Stimulated activated CD8-positive, alpha-beta memory T cell treated with anti-CD3 and anti-CD28 coated beads, Interleukin-15, amount 100 ng/mL, for 1 hour (primary cell): ENCODE measurements at places on chromosomes 7 and 10.

DNA sequence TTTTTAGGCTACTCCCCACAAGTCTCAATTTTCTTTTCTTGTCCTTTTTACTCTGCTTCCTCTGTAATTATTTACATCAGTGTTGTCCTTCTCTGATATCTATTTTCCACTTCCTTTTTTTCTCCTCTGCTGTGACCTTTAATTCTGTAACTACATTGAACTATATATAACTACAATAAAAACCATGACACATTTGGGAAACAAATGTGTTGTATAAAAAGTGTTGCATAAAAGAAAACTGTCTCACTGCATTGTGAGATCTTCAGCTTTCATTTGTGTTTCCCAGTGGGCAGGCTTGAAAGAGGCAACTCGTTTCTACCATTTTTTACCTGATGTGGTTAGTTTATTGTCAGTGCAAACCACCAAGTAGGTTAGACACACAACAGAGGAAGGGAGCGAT is 483.9 kb upstream of the NRP1 start:
- DNase-seq, result no peak

DNA sequence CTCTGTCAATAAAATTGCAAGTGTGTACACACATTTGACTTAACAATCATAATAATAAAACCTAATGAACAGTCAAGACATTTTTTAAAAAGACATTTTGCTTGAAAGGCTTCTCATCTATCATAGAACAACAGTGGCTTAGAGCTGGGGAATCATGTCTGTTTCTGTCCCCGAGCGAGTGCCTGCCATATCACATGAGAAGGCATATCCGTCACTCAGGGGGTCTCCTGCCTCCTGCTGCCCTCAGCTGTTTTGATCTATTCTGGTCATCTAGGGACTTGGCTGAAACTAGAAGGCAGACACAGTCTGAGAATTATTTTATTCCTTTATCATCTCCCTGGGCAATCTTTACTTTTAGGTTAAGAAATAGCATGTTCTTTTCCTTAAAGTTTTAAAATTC is 278.7 kb upstream of the KLF6 start:
- no peak for DNase-seq

DNA sequence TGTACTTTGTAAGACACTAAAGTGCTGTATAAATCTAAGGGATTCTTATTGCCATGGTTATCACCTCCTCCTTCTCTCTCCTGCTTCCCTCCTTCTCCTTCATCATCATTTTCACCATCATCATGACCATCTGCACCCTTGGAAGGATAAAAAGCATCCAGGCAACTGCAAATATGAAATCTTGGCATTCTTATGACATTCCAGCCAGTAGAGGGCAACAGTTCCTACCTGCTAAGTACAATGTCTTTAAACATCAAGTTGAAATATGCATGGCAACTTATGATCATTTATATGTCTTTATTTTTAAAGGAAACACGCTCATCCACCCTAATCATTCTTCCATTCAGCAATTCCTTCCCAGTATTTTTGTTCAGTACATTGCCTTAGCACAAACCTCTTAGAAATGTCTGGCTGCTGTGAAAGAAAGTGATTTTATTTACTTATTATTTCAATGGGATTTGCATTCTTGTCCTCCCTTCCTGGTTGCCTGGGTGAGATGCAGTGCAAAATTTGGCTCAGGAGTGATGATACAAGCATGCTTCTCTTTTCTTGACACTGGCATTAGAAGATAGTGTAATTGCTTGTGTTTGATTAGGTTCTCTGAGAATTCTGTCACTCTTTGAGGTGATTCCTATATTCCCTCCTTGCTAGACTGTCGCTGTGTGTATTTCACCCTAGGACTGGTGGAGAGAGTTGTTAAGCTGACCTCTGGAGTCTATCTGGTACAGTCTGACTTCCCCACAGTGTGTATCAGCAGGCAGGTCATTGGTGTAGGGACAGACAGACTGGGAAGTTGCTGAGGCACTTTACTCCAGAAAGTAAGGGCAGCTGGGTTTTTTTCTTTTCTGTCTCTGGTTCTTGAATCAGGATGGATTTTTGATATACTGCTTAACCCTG is 188.5 kb upstream of the BMPER start:
- DNase-seq, result no peak

- no peak for DNase-seq
These were observed 171.6 kb upstream of the AUTS2 start for GRCh38 chr7:69426705-69427104.

DNA sequence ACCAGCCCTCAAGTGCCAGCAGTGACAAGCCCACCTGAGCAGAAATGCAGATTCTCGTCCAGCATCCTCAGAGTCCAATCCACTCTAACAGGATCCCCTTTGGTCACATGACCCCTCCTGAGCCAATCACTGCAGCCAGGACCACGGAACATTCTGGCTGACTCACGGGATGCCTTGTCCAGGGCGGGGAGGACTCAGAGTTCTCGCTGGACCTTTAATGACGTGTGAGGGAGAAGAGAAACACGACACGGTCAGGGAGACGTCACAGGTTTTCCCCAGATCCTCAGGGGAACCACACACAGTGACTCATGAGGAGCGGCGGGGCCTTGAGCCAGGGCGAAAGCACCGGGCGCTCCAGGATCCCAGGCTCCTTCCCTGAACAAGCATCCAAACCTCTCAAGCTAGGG is 155.7 kb downstream of the PTPRN2 start:
- DNase-seq, result no peak

DNA sequence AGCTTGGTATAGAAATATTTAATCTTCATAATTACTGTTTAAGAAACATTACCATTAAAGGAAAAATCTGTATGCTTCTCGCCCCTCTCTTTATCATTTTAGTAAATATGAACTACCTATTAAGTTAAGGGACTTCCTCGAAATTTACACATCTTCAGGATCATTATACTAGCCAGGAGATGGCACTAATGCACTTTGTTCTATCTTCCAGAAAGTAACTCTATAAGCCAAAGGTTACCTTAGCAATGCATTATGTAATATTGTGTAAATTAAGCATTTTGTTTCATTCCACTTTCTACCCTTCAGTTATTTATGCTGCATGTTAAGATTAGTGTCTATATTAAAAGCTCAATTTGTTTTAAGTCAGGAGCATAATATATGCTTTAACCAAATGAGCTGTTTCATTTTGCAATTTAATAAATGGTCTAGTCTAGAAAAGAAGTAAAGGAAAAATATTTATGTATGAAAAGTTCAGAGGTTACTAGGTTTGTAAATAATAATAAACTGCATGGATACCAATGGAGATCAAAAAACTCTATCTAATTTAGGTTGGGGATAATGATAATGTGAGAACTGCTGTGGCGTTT is 128.5 kb downstream of the ANKRD7 start:
- DNase-seq, result no peak

DNA sequence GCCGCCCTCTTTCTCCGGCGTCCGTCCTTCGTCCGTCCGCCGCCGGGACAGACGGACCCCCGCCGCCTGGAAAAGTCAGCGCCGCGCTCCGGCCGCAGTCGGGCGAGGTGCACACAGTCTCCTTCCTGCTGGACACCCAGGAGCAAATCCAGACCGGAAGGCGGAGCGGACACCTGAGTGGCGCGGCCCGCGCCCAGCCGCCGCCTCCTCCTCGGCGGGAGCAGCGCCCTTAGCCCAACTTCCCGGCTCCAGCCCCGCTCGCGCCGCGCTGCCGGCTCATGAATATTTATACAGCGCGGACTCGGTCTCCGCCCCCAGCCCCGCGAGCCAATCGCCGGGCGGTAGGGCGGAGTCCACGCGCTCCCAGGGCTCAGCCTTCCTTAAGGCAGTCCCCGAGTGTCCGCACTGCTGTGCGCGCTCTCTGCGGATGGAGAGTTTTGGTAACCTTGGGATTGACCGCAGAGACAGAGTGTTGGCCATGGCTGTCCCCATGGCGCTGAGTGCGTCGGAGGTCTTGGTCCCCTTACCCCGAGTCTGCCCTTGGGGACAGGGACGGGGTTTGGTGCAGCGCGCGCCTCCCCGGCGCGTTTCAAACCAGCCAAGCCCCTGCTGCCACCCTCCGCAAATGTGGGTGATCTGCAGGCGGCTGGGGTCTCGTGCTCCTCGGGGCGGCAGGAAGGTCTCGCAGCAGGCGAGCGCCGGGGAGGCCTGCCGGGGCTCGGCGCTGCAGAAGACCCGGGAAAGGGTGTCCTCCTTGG is at the start of gene FZD8:
FZD8 (minus strand) TSS at position 262 of the 758 bp plus-strand sequence. CDS start 867 bp downstream, outside the sequence.
- peak; percentile 27 for DNase-seq

DNA sequence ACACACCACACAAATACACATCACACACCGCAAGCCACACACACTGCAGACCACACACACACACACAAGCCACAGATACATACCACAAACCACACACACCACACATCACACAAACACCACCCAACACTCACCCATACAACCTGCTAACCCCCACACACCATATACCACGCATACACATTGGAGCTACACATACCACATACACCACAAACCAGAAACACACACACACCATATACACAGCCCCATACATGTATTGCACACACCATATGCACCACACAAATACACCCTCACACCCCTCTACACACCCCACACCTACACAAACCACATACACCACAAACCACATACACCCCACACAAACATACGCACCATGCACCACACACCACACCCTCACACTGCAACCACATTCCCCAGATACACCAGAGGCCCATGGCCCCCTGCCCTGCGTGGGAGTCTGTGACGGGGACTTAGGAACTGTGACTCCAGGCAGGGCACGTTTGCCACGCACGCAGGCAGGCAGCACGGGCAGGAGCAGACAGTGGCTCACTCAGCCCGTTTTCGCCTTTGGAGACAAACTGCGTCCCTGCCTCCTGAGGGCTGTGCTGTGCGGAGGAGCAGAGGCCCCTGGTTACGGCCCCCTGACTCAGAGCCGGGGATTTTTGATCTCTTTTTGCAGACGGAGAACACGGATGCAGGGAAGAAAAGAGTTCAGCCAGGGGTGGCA is 52.6 kb downstream of the TMEM209 start:
- DNase-seq, result no peak

DNA sequence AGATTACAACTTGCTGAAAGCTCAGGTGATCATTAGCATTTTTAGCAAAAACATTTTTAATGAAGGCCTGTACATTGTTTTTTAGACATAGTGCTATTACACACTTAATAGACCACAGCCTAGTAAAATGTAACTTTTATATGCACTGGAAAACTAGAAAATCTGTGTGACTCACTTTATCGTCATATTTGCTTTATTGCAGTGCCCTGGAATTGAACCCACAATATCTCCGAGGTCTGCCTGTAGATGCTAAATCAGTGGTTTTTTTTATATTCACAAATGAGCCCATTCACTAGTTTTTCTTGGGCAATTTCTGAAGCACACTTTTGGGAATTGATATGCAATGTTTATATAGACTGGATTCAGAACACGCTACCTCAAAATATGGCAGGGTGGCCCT is 105.1 kb downstream of the PTPRN2 start:
- no peak for DNase-seq

- DNase-seq, result no peak
These were observed 672.5 kb upstream of the ANKRD30A start for GRCh38 chr10:36452851-36453250.

DNA sequence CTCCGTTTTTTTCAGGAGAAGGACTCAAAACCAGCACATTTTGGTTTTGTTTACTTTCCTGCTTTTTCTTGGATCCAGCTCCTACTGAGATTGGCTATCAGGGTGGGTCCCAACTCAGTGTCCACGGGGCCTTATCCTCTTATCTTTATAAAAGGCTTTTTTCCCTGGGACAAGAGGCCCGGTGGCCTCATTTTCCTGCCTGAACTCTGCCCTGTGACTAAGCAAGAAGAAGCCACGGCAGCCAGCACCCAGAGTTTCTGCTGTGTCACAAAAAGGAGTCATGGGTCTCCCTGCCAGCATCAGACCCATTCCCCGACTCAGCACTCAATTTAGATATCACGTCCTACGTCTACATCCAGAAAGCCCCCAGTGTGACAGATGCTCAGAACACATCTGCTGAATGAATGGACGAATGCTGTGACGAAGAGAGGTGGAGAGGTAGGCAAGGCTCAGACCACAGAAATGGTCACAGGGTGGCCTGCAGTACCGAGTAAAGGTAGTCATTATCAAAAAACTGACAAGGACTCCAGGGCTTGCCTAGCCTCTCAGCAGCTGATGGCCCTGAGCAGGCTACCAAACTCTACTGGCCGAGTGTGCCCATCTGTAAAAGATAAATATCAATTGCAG is 16.7 kb downstream of the DLG5 start:
- no peak for DNase-seq

- DNase-seq, result no peak
These were observed 279.4 kb downstream of the TNS3 start for GRCh38 chr7:47302560-47302959.

- no peak for DNase-seq
These were observed 72.6 kb downstream of the SHH start for GRCh38 chr7:155739538-155740143.

DNA sequence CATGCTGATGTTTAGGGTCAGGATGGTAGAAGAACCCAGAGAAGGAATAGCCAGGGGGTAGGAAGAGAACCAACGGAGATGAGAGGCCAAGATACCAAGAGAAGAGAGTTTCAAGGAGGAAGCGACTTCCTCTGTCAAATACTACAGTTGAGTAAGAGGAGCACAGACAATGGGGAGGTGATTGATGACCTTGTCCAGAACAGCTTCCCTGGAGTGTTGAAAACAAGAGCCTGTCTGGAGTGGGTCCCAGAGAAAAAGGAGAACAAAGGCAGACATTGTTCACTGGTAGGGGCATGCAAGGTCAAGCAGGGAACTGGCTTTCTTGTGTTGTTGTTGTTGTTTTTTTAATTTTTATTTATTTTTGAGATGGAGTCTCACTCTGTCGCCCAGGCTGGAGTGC is 9.6 kb upstream of the TRIM56 start:
- DNase-seq, result no peak
